ENCODE measurements at places on chromosomes 4 and X.

DNA sequence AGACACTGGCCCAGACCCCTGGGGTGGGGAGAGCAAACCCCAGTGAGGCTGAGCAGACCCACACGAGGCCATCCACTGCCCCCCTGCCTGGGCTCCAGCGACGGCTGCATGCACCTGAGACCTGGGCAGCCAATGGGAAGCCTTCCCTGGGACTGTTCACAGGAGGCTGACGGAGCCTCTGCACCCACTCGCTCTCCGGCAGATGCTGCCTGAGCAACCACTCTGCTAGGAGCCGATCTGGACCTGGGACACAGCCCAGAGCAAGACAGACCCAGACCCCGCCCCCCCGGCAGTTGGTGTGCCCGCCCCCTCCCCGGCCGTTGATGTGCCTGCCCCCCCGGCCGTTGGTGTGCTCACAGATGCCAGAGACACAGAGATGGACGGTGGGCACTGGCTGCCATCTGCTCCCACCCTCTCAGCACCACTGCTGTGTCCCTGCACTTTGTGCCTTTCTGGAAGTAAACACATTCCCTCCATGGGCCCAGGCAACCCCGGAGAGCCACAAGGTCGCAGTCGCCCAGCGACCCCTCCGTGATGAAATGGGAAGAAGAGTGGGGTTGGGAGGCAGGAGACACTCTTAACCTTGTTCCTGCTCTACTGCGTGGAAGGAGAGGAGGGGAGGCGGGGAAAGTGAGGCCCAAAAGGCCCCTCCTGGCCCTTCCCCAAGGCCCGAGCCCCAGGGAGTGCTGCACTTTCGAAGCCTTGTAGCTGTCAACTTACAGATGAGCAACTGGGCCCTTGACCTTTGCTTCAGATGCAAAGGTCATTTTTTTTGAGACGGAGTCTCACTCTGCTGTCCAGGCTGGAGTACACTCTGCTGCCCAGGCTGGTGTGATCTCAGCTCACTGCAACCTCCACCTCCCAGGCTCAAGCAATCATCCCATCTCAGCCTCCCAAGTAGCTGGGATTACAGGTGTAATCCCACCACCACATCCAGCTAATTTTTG lies 62.0 kb downstream of the ZFYVE28 start:
- no peak for DNase-seq

- DNase-seq = no peak
Observed at GRCh38 chr4:146108756-146109155, 66.8 kb upstream of the LSM6 start.

DNA sequence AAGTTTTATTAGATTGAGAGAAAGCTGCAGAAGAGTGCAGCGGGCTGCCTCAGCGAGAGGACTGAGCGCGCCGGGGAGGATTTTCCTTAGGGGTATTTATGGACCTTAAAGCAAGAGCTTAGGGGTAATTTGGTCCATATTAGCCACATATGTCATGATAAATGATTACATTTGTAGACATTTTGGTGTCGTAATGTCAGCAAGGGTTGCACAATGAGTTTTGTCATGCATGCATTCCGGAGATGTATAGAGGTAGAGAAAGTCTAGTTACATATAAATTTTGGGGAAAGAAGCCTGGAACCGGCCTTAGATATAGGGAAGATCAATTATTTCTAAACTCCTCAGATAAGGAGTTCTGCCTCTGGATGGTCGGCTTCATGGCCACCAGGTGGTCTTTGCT lies 10.0 kb downstream of the MGST2 start:
- no peak for DNase-seq

DNA sequence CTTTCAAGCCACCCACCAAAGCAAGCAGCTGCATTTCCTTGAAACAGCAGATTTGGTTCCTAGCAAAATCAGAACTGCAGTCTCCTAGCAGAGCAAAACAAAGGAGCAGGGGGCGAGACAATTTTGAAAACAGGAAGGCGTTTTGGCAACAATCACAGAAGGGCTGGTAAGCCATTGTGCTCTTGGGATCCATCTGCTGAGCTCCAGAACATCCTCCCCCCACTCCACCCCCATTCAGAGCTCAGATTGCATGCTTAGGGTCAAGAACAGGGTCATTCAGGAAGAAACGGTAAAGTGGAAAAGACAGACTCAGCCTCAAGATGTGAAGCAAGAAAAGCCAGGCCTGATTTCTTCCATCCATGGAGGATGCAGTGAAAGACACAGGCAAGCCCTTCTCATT lies 7.6 kb upstream of the PCDH19 start:
- no peak for DNase-seq

DNA sequence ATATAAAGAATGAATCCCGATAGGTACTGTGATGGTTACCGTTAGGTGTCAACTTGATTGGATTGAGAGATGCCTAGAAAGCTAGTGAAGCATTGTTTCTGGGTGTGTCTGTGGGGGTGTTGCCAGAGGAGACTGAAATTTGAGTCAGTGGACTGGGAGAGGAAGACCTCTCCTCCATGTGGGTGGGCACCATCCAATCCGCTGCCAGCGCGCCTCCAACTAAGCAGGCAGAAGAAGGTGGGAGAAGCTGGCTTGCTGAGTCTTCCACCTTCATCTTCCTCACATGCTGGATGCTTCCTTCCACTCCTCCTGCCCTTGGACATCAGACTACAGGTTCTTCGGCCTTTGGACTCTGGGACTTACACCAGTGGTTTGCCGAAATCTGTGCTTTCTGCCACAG lies 40.1 kb downstream of the WFS1 start:
- DNase-seq = no peak

DNA sequence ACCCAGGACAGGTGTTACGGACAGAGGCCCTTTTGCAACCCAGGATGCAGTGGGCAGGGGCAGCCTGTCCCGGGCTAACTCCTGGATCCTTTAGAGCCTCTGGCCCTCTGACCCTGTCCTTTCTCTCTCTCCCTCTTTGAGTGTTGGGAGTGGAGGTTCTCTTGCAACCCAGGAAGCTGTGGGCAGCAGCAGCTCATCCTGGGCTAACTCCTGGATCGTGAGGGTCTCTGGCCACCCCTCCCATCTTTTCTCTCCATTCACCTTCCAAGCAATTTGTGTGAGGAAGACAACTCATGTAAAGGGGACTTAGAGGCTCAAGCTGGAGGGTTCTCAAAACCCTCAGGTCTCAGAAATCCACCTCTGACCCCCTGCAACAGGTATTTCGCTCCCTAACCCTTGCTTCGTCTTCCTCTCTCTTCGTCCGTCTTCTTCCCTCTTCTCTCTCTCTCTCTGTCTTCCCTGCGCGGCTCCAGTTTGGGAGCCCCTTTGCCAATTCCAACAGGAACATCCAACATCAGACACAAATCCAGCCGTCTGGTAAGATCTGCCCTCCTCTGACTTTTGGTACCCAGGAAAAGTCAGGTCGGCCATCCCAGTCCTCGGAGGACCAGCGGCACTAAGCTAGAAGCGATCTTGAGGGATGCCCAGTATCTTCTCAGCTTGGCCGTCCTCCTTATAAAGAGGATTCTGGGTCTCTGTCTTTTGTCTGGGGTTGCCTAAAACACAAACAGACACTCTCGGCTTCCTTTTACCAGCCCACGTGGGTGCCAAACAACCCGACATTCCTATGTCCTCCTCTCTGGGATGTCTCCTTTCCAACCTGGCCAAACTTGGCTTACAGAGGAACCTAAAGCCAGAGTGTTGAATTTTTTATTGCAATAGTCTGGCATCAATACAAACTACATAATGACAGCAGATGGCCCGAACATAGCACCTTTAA lies 7.9 kb downstream of the ASMTL start:
- DNase-seq = no peak

DNA sequence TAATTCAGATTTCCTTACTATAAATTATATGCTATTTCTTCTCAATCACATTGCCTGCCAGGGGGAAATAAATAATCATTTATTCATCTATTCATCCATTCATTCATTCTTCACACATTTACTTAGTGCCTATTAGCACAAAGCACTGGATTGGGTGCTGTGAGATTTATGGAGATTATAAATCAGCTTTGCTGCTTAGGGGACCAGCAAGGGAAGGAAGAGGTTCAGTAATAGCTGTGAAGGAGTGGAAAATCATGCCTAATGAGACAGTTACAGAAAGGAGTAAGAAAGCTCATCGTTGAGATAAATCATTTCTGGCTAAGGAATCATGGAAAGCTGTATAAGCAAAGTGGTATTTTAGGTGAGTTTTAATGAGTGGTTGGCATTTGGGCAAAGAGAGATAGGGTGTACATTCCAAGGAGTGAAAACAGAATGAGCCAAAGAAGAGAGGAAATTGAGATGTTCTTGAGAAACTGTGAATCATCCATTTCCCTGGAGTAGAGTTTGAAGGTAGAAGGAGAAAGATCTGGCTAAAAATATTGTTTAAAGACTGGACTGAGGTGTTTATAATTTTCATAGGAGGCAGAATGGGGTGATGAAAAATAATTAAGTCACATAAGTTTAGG lies 9.6 kb downstream of the ARSJ start:
- DNase-seq = no peak

DNA sequence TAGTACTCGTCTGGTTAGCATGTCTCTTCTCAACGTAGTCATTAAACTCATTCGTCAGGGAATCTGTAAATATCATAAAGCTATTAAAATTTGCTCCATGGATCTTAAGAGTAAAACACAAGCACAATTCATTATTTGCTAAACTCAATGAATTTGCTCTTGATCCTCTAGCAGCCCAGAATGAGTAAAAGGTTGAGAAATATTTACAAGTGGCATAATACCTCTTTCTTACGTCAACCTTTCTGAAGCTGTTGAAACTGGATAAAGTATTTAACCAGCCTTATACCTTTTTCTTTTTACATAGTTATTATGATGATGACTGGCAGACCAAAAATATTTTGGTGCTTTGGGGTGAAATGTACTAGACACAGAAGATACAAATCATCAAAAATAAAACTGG lies 66.9 kb downstream of the LUZP4 start:
- no peak for DNase-seq

DNA sequence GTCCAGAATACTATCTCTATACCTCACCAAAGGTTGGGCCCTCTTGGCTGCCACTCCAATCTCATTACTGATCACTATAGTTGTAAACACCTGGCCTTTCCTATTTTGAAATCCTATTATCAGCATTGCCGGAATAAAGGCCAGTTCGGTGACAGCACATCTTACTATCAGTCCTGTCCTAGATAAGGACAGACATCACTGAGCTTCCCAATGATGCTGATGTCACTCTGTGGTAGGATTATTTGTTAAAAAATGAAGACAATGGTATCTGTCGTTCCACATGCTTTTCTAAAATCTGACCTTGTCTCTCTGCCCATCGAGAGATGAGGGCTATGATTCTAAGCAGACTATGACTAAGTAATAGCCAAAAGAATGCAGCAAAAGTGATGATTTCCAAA lies 260.4 kb downstream of the PDGFC start:
- no peak for DNase-seq

DNA sequence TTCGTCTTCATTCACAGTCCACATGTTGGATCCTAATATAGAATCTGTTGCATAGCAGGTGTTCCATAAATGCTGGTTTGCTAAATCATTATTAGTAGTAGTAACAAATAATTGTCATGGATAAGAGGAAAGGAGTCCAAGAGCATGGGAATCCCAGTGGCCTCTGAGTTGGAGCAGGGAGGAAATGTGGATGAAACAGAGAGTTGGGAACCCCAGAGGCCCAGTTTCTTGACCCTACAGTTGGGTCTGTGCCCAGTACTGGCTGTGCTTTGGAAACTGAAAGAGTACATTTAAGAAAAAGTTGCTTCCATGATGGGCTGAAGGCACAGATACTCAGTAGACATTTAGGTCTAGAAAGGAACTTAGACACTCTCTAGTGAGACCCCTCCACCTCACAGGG lies 149.4 kb upstream of the PSAPL1 start:
- no peak for DNase-seq

DNA sequence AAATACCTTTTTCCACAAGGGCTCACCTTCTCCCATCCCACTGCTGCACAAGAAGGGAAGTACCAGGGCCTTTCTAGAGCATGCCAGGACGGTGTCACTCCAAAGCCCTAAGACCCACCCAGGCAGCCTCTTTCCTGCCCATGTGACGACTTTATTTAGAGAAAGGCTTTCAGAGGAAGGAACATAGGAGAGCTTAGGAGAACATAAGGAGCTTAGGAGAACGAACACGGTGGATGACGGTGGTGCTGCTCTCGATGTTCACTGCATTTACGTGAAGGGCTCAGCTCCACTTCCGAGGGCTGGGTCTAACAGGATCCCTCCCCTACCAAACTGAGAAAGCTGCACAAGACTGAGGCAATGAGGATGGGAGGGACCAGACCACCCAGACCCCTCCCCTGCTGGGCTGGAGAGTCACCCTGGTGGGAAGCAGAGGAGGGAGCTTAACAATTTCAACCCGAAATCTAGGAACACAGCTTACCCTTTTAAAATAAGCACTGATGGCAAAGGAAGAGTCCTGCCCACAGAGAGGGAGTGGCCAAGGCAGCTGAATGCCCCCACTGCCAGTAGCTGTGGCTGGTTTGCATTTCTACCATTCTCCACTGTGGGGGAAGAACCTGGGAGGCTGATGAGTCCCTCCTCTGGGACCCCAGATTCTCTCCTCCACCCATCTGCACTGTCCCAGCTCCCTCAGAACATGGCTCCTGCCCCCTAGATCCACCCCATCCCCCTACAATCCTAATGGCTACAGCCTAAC lies 29.8 kb downstream of the ZFYVE28 start:
- DNase-seq = no peak

GRCh38 chr4:31660916-31661315 lies 940.7 kb downstream of the PCDH7 start:
- DNase-seq = no peak

GRCh38 chr4:43452948-43453347 lies 560.4 kb downstream of the GRXCR1 start:
- DNase-seq = no peak

DNA sequence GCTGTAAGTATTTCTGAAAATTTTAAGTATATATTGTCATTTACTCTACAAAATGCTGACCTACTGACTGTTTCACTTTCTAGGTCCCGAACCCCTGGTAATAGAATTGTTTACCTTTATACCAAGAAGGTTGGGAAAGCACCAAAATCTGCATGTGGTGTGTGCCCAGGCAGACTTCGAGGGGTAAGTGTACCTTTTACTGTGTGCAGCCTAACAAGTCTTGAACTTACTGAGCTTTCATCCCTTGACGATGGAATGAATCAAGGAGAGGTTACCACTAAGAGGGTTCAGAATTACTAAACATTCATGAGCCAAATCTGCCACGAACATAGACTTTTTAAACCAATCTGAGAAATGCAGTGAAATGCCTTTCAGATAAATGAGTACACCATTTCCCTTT lies 1.6 kb downstream of the RPL34 start:
- DNase-seq = no peak

All from activated CD8-positive, alpha-beta memory T cell treated with anti-CD3 and anti-CD28 coated beads for 4 hours (primary cell).